NCI-H524 treated with DMSO at 0.1 percent for 48 hours (cell line): ENCODE measurements at places on chromosomes 5 and 9.

DNA sequence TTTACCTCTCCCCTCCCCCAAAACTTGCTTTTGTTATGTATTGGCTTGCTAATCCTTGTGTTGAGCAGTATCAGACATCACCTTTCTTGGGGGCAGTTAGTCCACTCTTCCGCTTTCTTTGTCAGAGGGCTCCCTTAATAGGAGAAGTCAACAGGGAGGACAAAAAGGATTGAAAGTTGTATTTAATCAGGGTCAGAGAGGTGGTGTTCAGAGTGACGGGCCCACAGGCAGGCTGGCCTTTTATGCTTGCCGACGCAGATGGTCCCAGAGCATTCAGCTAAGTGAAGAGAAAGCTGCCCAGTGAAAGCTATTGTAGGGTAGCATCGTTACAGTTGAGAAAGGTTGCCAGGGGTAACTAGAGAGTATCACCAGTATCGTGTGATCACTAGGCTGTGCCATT, 131.1 kb downstream of the ZCCHC7 start:
- DNase-seq = no peak

DNA sequence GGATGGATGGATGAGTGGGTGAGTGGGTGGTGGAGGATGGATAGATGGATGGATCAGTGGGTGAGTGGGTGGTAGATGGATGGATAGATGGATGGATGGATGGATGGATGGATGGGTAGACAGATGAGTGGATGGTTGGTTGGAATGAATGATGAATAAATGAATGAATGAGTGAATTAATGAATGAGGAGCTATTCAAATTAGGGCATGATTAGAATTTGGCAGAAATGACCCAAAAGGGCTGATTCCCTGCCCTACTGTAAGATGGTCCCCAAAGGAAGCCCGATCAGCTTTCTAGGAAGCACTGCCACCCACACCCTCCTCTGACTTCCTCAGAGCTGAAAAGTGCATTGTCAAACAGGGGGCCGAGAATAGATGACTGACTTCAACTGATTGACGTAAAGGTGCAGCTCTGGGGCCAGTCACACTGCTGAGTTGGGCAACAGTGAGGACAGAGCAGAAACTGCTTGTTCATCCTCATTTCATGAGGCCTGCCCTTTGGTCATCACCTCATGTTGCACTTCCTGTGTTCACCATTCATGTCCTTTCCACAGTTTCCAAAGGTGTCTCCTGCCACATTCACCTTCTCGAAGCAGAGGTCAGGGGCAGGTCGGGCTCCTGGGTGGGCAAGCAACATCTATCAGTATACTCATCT, 34.3 kb downstream of the NIPAL4 start:
- no peak for DNase-seq

DNA sequence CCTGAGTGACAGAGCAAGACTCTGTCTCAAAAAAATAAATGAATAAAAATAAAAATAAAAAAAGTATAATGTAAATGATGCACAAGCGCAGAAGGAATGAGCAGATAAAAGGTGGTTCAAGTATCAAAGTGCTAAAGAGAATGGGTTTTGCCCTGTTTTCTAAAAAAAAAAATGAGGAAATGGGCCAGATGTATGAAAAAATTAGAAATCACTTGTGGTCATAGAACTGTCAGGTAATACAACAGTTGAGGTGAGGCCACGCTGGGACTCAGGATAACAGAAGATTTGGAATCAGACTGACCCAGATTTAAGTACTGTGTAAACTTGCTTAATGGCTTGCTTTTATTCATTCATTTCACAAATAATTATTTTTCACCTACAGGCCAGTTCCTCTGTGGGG, 69.8 kb downstream of the MAPKAP1 start:
- no peak for DNase-seq

DNA sequence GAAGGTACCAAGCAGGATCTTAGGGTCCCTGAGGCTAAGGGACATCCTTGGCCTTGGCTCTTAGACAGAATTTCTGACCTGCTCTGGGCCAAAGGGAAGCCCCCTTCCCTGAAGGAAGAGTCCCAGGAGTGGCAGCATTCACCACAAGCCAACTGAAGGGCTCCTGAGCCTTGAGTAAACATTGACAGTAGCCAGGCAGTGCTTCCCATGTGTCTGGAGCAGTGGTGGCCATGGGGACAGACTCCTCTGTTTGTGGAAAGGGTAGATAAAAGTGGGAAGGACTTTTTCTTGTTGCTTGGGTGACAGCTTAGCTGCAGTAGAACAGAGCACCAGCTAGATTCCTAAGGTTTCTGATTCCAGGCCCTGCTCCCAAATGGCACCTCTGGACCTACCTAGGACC, 61.4 kb upstream of the VLDLR start:
- no peak for DNase-seq

DNA sequence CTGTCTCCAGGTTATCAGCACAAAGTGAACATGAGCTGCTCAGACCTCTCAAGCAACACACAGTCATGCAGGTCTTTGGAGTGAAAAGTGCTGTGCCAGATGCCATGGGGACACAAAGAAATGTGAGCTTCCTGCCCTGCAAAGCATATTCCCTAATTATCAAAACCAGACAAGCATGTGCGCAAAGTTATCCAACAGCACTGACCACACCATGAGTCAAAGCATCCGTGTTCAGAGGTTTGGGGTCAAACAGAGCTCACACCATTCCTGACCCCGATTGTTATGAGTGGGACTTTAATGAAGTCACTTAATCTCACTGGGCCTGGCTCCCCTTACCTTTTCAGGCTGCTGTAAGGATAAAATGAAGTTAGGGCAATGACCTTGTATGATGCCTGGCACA, 138.5 kb downstream of the SLIT3 start:
- DNase-seq = no peak

- no peak for DNase-seq
These were observed 14.2 kb downstream of the RIC1 start for GRCh38 chr9:5643005-5643624.

DNA sequence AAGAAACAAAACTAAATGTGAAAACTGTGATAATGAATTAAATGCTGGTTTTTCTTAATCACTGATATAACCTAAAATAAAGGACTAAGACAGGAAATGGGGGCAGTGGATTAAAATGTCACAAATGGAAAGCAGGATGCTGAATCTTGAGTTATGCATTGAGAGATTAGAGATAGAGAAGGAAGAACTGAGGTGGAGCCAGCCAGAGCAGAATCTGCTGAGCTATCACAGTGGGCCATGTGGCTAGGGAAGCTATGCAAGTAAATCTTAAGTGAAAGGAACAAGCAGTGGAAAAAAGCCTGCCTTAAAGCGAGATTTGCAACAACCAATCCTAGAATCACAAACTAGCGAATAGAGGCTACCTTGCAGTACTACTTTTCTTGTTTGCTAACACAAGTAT, 188.5 kb upstream of the RASA1 start:
- no peak for DNase-seq

GRCh38 chr5:321726-322251, 275 bp downstream of the AHRR start:
- DNase-seq = no peak

DNA sequence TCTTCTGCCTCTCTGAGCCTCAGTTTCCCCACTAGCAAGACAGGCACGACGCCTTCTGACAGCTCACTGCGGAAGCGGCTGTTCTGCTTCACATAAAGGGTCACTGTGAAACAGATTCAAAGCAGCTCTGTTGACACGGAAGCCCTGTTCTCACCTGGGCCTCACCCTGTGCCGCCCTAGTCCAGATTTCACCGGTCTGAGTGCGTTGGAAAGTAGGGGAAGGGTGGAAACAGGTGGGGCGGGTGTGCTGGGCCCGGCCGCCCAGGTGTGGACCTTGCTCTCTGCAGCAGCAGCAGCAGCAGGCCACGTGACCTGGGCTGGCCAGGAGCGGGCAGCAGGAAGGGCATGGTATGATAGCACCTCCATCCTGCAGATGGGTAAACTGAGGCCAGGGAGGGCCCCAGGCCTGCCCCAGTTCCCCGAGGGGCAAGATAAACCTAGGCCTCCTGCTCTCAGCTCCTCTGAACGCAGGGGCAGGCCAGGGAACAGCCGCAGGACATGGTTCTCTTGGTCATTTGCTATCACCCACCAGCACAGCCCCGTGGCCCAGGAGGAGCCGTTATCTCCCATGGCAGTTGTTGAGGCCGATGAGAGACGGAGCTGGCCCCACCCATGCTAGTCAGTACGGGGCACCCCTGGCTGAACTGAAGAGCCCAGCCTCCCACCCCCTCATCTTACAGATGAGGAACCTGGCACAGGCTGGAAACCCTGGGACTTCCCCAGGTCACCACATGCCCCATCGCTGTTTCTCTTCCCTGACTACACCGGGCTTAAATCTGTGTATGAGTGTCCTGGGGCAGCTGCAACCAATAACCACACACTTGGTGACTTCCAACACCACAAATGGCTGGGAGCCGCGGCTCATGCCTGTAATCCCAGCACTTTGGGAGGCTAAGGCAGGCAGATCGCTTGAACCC, 12.1 kb downstream of the PTGES2 start:
- no peak for DNase-seq

- DNase-seq = no peak
These were observed 299.4 kb downstream of the ICE1 start for GRCh38 chr5:5721881-5722280.

- no peak for DNase-seq
These were observed 675.8 kb downstream of the CETN3 start for GRCh38 chr5:89733772-89734171.

DNA sequence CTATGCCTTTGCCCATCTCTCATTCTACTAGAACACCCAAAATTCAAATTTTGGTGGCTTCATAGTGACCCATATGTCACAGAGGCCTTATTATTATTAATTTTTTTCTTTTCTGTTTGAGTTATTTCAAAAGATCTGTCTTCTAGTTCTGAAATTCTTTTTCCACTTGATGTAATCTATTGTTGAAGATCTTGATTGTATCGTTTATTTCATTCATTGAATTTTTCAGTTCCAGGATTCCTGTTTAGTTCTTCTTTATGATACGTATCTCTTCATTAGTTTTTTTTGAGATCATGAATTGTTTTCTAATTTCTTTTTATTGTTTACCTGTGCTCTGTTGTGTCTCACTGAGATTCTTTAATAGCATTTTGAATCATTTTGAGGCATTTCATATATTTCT, 24.6 kb upstream of the APBA1 start:
- DNase-seq = no peak

DNA sequence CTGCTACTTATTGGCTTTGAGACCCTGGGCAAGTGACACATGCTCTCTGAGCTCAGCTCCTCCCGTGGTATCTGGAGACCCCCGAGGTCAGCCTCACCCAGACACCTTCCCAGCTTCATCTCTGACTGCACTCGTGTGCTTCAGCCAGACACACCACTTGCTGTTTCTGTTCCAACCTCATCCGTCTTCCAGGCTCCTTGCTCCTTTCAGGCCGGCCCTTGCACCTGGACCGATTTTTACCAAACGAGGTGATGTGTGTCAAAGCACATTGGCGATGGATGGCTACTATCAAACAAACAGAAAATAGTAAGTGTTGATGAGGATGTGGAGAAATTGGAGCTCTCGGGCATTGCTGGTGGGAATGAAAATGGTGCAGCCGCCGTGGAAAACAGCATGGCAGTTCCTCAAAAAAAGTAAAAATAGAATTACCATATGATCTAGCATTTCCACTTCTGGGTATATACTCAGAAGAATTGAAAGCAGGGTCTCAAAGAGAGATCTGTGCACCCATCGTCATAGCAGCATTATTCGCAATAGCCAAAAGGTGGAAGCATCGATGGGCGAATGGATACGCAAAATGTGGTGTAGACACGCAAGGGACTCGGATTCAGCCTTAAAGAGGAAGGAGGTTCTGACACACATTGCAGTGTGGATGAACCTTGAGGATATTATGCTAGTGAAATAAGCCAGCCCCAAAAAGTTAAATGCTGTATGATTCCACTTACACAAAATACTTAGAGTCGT, 96.1 kb upstream of the IER5L start:
- no peak for DNase-seq

- no peak for DNase-seq
These were observed 367.1 kb upstream of the IZUMO3 start for GRCh38 chr9:24912767-24913166.

DNA sequence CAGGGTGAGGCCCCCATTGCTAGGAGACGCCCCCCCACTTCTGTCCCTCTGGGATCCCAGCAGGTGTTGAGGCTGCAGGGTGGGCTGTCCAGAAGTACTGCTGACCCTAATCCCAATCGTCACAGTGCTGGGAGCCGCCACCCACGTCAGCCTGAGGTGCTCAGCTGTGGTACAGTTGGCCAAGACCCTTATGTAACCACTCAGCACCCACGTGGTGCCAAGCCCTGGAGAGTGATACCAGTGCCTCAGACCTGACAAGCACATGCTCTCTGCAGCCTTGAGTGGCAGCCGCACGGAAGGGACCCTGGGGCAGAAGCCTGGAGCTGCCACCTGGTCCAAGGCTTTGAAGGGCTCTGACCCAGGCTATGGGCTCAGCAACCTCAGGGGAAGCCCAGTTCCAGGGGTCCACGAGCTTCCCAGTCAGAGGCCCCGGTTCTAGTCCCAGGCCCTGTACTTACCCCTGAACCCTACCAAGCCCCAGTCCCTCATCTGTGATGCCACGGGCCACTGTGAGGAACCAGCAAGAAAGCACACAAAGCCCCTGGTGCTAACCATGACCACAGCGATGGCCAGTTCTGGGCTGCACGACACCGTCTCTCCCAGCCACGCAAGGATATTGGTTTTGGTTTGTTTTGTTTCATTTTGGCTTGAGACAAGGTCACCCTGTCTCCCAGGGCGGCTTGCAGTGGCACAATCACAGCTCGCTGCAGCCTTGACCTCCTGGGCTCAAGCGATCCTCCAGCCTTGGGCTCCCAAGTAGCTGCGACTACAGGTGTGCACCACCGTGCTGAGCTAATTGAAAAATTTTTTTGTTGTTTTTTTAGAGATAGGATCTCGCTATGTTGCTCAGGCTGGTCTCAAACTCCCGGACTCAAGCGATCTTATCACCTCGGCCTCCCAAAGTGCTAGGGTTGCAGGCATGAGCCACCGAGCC, 50.7 kb downstream of the DBH start:
- peak; percentile 94 for DNase-seq

DNA sequence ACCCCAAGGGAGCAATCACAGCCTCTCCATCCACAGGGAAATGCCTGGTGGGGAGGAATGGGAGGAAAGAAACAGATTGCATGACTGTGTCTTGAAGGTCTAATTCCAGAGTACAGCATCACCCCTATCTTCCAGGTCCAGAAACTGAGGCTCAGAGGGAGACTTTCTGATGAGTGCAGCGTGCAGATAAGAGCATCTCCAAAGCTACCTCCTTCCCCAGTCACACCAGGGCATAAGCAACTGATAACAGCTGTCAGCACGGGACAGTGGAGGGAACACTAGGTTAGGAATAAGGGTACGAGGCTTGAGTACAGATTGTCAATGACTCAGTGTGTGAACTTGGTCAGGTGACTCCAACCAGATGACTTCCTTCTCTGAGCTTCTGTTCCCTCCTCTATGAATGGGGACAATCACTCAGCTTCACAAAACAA, 126.9 kb downstream of the KCNIP1 start:
- DNase-seq = no peak

- DNase-seq = no peak
These were observed 499.4 kb downstream of the ISL1 start for GRCh38 chr5:51882647-51883046.

GRCh38 chr5:92801911-92802310, 779.1 kb downstream of the NR2F1-AS1 start:
- DNase-seq = no peak

GRCh38 chr5:180120237-180121101, 48.9 kb upstream of the RNF130 start:
- no peak for DNase-seq

- DNase-seq = peak; percentile 22
These were observed 97.1 kb downstream of the GOLPH3 start for GRCh38 chr5:32076699-32077695.
